ENCODE measurements at places on chromosomes 6 and 20.

DNA sequence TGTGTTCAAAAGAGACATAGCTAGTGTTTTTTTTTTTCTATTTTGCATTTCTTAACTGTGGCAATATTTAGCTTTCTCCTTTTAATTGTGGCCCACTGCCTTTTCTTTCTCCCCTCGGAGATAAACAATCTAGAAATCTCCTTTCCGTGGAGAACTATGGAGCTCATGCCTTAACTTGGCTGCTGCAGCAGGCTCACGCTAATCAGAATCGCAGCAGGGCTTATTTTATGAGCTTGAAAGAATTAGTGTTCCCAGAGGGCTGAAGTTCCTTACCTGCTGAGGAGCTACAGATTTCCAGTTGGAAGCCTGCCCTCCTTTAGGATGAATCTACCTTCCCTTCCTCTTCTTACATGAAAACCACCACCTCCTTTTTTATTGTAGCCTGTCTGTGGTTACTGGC is 35.6 kb downstream of the CTNNBL1 start:
- no peak for DNase-seq

- no peak for DNase-seq
These were observed 22.0 kb downstream of the LYRM2 start for GRCh38 chr6:89616531-89616930.

DNA sequence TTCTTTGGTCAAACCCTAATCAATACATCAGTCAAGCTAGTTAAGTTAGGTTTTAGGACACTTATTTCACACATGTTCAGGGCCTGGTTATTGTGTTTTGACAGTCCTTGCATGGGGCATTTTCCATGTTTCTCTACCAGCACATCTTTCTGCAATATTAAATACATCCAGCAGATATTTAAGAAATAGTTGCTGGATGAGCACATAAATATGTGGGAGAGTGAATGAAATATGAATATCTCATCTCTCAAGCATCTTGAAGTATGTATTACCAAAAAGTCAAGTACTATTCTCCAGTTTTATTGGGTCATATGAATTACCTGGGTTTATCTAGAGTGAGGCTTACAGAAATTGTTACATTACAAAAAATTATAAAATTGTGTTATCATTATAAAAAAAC is 621.9 kb upstream of the GJE1 start:
- DNase-seq = no peak

DNA sequence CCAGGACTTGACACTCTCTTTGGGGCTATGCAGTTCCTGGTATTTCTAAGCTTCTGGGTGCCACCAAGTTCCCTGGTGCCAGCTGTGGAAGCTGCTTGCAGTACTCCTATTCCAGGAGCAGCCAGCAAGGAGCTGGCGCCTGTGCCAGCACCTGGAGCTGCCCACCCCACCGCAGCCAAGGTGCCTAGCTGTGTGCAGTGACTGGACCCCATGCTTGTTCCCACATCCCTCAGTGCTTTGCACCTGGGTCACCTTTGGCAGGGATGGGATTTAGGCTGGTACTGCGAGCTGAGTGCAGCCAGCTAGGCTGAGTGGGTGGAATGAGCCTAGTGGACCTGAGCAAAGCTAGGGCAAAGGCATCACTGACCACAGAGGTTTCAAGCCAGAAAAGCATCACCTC is 1674.9 kb downstream of the HACE1 start:
- no peak for DNase-seq

GRCh38 chr6:150846641-150847040 is 18.9 kb upstream of the MTHFD1L start:
- no peak for DNase-seq

- no peak for DNase-seq
These were observed 869 bp downstream of the COL21A1 start for GRCh38 chr6:56246541-56246880.

GRCh38 chr20:19120569-19120968 is 91.9 kb upstream of the SLC24A3 start:
- DNase-seq = no peak

GRCh38 chr6:63816982-63817436 is 181.4 kb downstream of the PHF3 start:
- no peak for DNase-seq

GRCh38 chr20:61765871-61766654 is 299.6 kb downstream of the TAF4 start:
- no peak for DNase-seq

DNA sequence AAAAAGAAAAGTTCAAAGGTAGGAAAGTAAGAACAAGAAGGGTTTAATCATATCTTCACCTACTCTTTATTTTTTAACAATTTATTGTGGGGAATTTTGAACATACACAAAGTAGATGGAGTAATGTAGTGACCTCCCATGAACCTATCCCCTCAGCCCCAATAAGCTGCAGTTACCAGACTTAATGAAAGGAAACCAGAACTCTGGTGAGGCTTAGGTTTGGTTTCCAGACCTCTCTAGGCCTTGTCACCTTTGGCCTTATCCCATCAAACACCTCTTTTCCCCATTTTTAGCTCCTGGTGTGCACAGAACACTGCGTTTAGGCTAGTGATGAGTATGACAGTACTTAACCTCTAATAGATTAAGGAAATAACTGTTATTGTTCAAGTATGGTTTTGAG is 42.0 kb downstream of the CBFA2T2 start:
- DNase-seq = no peak

DNA sequence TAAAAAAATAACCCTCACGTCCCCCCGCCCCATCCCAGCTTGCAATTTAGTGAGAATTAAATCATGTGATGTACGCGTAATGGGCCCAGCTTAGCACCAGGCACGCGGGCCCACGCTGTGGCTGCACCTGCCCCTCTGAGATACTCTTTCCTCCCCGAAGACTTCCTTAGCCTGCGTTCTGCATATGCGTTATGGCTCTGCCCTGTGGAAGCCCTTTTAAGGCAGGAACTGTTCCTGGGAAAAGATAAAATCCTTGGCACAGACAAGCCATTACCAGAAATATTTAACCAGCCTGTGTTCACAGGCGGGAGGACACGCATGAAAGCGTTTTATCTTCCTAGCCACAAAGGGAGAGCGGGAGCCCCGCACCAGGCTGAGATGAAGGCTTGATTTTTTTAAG is 311.0 kb downstream of the LRFN2 start:
- no peak for DNase-seq

- no peak for DNase-seq
These were observed 122.0 kb upstream of the TMEM170B start for GRCh38 chr6:11415557-11415956.

- no peak for DNase-seq
These were observed 1.4 kb upstream of the CHD6 start for GRCh38 chr20:41619360-41620100.

- DNase-seq = no peak
These were observed 370.7 kb upstream of the TSHZ2 start for GRCh38 chr20:52601295-52601971.

- no peak for DNase-seq
These were observed 36.3 kb downstream of the ECT2L start for GRCh38 chr6:138832182-138832581.

GRCh38 chr6:75418233-75418632 is 75.4 kb downstream of the FILIP1 start:
- DNase-seq = no peak

DNA sequence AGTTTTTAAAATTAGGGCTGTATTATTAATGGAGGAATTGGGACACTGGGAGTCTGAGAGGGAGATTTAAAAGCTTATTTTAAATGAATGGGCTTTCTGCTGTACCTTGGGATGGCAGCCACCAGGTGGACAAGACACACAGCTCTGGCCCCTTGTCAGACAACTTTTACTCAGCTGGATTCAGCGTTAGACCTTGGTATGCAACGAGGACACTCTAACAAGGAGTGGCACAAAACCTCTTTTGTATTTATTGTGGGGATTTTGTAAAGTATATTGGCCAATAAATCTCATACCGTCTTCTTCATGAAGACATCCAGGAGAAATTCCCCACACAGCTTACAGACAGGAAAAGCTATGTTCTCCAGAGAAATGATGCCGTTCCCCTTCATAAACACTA is 105.7 kb downstream of the LCA5 start:
- no peak for DNase-seq

DNA sequence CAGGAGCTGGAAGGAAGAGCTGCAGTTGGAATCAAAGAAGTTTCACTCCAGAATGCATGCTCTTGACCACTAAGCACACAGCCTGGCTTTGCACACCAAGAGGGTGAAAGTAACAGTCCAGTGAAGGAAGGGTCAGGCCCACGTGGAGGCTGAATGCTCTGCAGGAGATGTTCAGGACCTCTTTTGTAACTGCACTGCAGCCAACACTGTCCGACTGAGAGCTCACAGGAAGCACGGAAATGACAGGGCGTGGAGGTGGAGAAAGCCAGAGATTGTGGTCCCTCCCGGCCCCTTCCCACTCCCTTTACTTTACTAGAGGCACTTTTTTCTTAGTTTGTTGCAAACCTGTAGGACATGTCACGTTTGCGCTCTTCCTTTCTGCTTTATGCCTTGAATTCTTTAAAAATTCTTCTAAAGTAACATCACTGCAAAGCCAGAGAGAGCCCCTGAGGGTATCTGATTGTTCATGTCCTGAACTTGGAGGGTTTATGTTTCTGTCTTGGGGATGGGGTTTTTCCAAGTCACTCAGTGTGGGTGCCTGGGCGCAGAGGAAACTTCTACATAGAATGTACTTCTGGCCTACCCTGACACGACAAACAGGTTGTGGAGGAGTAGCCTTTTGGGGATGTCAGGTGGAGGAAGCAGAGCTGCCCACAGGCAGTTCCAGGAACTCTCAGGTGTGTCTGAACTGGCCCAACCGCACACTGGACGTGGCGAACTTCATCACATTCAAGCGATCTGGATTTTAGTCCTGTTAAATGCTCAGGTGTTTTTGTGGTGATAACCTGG is 40.9 kb downstream of the JAG1 start:
- no peak for DNase-seq

DNA sequence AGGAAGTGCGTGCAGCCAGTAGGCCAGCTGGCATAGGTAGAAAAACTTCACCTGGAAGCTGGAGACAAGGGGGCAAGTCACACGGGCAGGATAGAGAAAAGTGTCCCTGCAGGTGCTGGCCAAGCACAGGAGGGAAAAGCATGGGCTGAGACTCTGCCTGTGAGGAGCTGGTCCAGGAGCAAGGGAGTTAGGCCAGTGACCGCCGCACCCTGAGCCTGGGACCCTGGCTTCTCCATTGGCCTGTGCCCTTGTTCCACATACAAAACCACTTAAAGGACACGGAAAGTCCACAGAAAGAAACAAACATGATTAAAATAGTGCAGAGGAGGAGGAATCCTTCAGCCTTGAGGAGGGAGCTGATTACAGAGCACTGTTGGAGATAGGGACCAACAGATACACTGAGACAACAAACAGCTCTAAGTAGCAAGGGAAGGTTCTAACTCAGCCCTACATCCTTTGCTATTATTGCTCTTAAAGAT is 68.6 kb downstream of the TRAM2 start:
- no peak for DNase-seq

GRCh38 chr6:85864453-85865401 is 222.0 kb upstream of the SYNCRIP start:
- no peak for DNase-seq

GRCh38 chr20:22307409-22307808 is 277.0 kb downstream of the FOXA2 start:
- no peak for DNase-seq

DNA sequence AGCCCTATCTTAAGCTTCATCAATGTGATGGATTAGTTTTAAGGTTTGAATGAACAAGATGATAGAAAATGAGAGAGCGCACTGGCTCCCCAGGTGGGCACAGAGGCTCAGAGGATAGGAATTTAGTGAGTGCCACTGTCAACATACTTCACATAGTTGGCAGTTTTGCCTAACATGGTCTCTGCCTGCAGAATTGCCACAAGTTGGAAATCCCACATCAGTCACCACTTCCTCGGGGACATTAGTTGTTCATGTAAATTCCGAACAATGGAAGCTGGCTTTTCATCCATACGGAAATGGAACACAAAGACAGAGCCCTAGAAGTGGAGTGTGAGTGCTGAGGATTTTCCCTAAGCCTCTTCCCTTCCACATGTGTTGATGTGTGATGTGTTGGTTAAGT is 123.9 kb upstream of the PHACTR1 start:
- DNase-seq = no peak

GRCh38 chr6:131269565-131270391 is 134.5 kb downstream of the AKAP7 start:
- DNase-seq = no peak

DNA sequence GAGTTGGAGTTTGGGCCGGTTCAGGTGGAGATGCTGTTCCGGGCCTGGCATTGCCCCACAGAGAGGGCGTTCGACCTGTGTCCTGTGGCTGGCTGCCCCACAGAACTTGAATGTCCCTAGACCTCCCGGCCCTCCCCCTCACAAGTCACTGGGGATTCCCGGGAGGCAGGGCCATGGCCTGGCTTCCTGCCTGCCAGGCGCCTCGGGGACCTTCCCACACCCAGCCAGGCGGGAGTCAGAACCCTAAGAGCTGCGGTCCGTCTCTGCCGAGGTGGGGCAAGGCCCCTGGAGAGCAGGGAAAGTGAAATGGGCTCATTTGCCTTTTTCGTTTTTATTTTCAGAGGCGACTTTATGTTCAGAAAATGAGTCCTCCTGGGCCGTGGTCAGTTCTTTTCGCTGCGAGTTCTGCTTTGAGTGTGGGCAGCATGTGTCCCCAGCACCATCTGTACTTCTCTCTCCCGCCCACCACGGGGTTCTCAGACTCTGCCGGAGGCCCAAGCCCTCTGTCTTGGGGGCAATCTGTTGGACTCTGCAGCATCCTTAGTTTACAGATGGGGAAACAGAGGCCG is 8.5 kb downstream of the RBM38 start:
- no peak for DNase-seq

- DNase-seq = no peak
These were observed 11.1 kb downstream of the PNPLA1 start for GRCh38 chr6:36280983-36281382.
